ENCODE measurements at places on chromosomes 5 and 9.

DNA sequence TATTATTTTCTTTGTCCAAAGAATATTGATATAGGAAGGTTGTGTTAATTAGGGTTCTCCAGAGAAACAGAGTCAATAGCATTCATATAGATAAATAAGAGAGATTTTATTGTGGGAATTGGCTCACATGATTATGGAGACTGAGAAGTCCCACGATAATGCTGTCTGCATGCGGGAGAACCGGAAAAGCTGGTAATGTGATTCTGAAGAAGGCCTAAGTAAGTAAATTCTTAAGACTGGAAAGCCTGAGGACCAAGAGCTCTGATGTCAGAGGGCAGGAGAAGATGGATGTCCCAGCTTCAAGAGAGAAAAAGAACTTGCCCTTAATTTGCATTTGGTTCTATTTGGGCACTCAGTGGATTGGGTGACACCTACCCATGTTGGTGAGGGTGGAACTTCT is 307.4 kb upstream of the C9orf72 start:
- H3K36me3 ChIP-seq: no peaks in the 10 kb centered on the region
- no peak overlapping the region for H3K27ac ChIP-seq
- no peak overlapping the region for H3K4me3 ChIP-seq

- no peaks in the 10 kb centered on the region for H3K27me3 ChIP-seq
- no peak overlapping the region for H3K27ac ChIP-seq
- no peak for DNase-seq
- H3K36me3 ChIP-seq: peaks cover 37% of the 10 kb centered on the region
- no peak overlapping the region for H3K4me3 ChIP-seq
- H3K4me1 ChIP-seq: no peaks in the 10 kb centered on the region
These were observed 166.6 kb downstream of the SMARCA2 start for GRCh38 chr9:2181792-2182191.

- DNase-seq: peak; percentile 17
- H3K27ac ChIP-seq: peak overlapping the region; percentile 83
- no peaks in the 10 kb centered on the region for H3K27me3 ChIP-seq
- H3K36me3 ChIP-seq: peaks cover 5% of the 10 kb centered on the region
- H3K4me3 ChIP-seq: peak overlapping the region; percentile 97
- peaks cover 28% of the 10 kb centered on the region for H3K4me1 ChIP-seq
These were observed 32.3 kb downstream of the TNPO1 start for GRCh38 chr5:72848474-72849428.

- no peak overlapping the region for H3K27ac ChIP-seq
- no peak overlapping the region for H3K4me3 ChIP-seq
- DNase-seq: no peak
- no peaks in the 10 kb centered on the region for H3K36me3 ChIP-seq
These were observed 675.3 kb upstream of the CCNG1 start for GRCh38 chr5:162762119-162762518.

GRCh38 chr9:137464291-137464999 is 5.3 kb upstream of the NSMF start:
- peaks cover 33% of the 10 kb centered on the region for H3K4me1 ChIP-seq
- no peak overlapping the region for H3K4me3 ChIP-seq
- H3K36me3 ChIP-seq: no peaks in the 10 kb centered on the region
- H3K27ac ChIP-seq: no peak overlapping the region
- no peak for DNase-seq

DNA sequence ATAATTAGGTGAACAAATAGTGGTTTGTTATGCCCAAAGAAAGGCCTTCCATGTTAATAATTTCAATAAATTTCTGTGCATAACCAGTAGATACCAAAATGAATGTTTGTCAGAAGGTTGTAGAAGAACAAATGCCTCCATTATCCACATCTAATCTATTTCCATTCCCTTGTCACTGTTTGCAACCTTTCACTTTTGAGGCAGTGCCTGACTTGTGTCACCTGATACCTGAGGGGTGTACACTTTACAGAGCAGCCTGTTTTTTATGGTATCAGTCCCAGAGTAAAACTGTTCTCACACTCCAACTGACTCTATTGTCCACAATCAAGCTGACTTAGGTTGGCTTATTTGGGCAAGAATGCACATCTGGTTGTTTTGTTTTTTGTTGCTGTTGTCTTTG is 40.1 kb downstream of the FREM1 start:
- no peaks in the 10 kb centered on the region for H3K4me1 ChIP-seq
- H3K27ac ChIP-seq: no peak overlapping the region
- no peaks in the 10 kb centered on the region for H3K36me3 ChIP-seq

- no peaks in the 10 kb centered on the region for H3K36me3 ChIP-seq
- H3K4me1 ChIP-seq: no peaks in the 10 kb centered on the region
- H3K27ac ChIP-seq: no peak overlapping the region
- no peak overlapping the region for H3K4me3 ChIP-seq
These were observed 17.3 kb upstream of the TGFBI start for GRCh38 chr5:136011414-136012001.

DNA sequence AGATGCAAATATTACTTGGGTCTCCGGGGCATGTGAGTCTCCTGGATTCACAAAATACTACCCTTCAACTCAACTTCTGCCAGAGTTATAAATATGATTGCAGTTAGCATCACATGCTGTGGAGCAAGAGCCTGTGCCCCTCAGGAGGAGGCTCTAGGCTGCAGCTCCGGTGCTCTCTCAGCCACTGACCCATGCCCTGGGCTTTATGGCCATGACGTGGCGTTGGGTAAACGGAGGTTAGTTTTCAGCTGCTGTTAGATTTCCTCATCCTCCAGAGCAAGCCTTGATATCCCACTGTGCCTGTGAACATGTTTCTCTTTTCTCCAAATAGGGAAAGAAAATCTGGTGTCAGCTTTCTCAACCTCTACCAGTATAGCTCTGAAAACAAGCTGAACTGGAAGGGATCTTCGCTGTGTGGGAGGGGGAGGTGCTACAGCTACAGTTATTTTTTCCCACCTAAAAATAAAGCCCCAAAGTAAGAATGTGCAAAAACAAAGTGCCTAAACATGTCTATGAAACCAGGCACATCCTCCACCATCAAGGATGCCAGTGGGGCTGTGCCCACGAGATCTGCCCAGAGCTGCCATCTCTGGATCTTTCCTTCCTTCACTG is 124.4 kb upstream of the GPR151 start:
- no peak overlapping the region for H3K4me3 ChIP-seq
- no peaks in the 10 kb centered on the region for H3K4me1 ChIP-seq
- no peaks in the 10 kb centered on the region for H3K27me3 ChIP-seq
- H3K36me3 ChIP-seq: no peaks in the 10 kb centered on the region
- no peak overlapping the region for H3K27ac ChIP-seq

GRCh38 chr5:87899208-87899661 is 369.4 kb downstream of the TMEM161B start:
- H3K36me3 ChIP-seq: no peaks in the 10 kb centered on the region
- H3K4me1 ChIP-seq: no peaks in the 10 kb centered on the region
- H3K4me3 ChIP-seq: no peak overlapping the region
- no peak for DNase-seq

DNA sequence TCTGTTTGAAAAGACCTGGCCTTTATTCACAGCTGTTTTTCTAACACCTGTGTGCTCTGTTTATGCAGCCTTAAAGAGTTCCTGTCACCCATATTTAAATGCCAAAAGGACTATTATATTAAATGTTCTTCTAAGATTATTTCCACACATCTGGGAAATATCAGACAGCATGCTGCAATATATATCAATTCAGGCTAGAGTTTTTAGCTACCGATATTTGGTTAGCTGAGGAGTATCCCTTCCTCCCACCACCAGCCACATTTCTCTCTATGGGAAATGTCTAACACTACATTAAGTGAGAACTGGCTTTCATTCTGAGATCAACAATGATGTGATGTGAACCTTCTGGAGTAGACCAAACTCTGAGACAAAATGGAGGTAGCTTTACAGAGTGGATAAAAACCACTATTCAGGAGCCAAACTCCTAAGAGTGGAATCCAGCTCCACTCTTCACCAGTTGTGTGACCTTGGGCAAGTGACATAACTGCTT is 509.2 kb downstream of the ZNF608 start:
- no peak for DNase-seq
- H3K4me1 ChIP-seq: no peaks in the 10 kb centered on the region
- H3K36me3 ChIP-seq: no peaks in the 10 kb centered on the region
- H3K27ac ChIP-seq: no peak overlapping the region
- H3K4me3 ChIP-seq: no peak overlapping the region
- no peaks in the 10 kb centered on the region for H3K27me3 ChIP-seq
